Peyer's patch (tissue), 4 donors: ENCODE measurements at places on chromosomes 4 and X.

DNA sequence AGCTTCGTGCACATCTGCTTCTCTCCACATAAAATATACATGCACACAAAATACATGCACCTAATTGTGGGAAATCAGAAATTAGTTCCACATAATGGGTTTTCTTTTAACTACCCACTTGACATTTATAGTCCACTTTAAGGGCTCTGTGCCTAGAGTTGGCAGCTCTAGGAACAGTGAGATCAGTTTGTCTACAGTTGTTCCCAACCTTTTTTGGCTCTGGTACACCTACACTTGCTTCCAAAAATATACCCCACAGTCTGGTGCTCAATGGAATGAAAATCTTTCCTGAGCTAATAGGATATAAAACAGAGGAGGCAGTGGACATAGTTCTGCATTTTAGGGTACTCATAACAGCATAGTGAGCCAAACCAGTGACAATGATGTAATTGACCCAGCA is 36.1 kb downstream of the HDAC8 start:
- DNase-seq = no peak
- H3K4me3 ChIP-seq = no peak overlapping the region
- H3K36me3 ChIP-seq = no peaks in the 10 kb centered on the region
- no peak overlapping the region for H3K27ac ChIP-seq

DNA sequence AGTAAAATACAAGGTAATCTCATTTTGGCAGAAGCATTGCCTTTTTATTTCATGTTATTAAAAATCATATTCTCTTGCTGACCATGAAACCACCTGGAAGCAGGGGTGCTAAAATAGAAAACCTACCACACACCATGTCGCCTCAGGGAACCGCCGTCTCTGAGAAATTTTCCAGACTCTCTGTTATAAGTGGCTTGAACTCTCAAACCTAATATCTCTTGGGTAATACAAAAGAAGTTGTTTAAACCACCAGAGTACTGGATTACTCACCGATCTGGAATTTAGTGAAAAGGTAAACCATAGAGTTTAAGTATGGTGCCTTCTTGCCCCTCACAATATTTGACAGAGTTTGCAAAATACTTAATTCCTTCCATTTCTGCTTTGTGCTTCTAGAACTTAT is 27.7 kb downstream of the ENPP6 start:
- no peak overlapping the region for H3K27ac ChIP-seq
- H3K4me1 ChIP-seq = no peaks in the 10 kb centered on the region
- H3K36me3 ChIP-seq = no peaks in the 10 kb centered on the region
- no peak for DNase-seq
- no peak overlapping the region for H3K4me3 ChIP-seq

DNA sequence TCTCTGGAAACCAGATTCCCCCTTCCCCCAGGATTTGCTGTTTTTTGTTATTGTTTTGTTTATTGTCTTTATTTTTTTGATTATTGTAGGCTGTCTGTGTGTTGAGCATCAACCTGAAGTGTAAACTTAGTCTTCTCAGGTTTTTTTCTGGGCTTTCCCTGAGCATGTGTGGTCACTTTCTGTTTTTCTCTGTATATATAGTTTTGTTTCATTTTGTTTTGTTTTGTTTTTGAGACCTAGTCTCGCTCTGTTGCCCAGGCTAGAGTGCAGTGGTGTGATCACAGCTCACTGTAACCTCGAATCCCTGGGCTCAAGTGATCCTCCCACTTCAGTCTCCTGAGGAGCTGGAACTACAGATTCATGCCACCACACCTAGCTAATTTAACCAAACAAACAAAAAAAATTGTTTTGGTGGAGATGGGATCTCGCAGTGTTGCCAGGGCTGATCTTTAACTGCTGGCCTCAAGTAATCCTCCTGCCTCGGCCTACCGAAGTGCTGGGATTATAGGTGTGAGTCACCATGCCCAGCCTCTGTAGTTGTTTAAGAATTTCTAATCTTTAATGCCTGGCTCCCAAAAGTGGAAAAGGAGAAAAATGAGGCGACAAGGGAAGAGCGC is 9.1 kb downstream of the IL13RA1 start:
- H3K27me3 ChIP-seq = no peaks in the 10 kb centered on the region
- H3K27ac ChIP-seq = no peak overlapping the region
- no peak for DNase-seq
- no peaks in the 10 kb centered on the region for H3K36me3 ChIP-seq

DNA sequence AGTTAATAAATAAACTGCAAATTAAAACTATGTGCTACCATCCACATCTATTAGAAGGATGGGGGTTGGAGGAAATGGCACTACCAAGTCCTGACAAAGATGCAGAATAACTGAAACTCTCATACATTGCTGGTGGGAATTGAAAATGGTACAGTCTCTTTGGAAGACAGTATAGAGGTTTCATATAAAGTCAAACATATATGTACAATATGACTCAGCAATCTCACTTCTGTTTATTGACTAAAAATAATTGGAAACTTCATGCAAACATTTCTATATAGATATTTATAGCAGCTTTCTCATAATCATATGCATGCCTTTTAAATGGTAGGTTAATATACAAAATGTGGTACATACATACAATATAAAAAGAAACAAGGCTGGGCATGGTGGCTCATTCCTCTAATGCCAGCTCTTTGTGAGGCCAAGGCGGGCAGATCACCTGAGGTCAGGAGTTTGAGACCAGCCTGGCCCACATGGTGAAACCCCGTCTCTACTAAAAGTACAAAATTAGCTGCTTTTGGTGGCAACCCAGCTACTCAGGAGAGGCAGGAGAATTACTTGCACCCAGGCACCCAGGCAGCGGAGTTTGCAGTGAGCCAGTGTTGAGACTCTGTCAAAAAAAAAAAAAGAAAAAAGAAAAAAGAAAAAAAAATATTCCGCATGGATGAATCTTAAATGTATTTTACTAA is 225.0 kb upstream of the CXXC4 start:
- no peaks in the 10 kb centered on the region for H3K4me1 ChIP-seq
- no peak overlapping the region for H3K27ac ChIP-seq
- no peak for DNase-seq

DNA sequence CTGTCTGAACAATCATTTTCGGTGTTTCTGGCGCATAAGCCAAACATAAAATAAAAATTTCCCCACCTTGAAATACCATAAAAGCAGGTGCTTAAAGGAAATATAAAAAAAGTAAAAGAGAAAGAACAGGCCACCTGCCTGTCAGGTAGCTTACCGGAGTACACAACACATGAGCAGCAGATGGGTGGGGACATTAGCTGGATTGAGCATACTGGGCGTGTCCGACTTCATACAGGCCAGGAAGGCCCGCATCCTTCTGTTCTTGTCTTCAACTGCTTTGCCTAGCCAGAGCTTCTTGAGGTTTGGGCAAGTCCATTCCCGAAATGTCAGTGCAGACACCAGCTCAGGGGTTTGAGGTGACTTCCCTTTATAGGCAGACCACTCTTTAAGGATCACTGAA is 66.7 kb downstream of the FAM120C start:
- H3K4me1 ChIP-seq = no peaks in the 10 kb centered on the region
- H3K27ac ChIP-seq = no peak overlapping the region
- H3K27me3 ChIP-seq = no peaks in the 10 kb centered on the region
- H3K36me3 ChIP-seq = no peaks in the 10 kb centered on the region
- DNase-seq = no peak

DNA sequence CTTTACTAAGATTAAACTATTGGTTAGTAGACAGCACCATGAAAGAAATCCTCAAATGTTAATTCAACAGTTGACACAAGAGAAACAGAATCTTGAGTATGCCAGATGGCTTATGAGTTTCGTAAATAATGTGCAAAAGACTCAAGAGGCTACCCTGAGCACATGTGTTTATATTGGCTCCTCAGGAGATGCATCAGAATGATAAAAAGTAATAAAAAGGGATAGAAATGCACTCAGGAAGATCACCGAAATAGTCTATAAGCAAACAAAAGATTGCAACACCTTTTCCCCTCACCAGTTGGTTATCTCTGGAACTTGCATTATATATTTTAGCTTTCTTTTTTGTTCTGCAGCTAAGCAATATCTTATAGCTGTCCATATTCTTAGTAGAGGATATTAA is 84.4 kb downstream of the SCFD2 start:
- H3K27ac ChIP-seq = no peak overlapping the region
- no peak overlapping the region for H3K4me3 ChIP-seq

DNA sequence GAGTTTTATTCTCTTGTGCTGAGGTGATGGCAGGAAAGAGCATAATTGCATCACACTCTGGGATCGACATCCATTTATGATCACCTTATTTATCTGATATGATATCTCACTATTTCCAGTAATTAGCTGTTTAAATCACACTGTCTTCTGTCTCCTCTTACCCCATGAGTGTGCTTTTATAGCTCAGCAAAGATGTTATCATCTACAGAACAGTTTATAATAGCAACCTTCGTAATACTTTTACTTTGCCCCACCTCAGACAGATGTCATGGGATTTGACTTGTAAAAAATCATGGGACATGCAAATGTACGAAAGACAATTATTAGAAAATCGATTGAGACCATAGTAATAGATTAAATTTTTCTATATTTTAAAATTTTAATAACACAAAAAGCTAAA is 1122.3 kb upstream of the PCDH10 start:
- H3K4me3 ChIP-seq = no peak overlapping the region
- no peaks in the 10 kb centered on the region for H3K4me1 ChIP-seq
- H3K27me3 ChIP-seq = no peaks in the 10 kb centered on the region
- H3K36me3 ChIP-seq = no peaks in the 10 kb centered on the region
- no peak overlapping the region for H3K27ac ChIP-seq
- DNase-seq = no peak

GRCh38 chr4:145957302-145957701 is 18.7 kb upstream of the ZNF827 start:
- no peak overlapping the region for H3K27ac ChIP-seq
- DNase-seq = no peak
- no peak overlapping the region for H3K4me3 ChIP-seq
- H3K36me3 ChIP-seq = no peaks in the 10 kb centered on the region
- no peaks in the 10 kb centered on the region for H3K27me3 ChIP-seq
- no peaks in the 10 kb centered on the region for H3K4me1 ChIP-seq
